Activated CD4-positive, CD25-positive, alpha-beta regulatory T cell treated with anti-CD3 and anti-CD28 coated beads, Interleukin-2, amount 50 U/mL, for 16 hours (primary cell): ENCODE measurements at places on chromosomes 7 and 10.

DNA sequence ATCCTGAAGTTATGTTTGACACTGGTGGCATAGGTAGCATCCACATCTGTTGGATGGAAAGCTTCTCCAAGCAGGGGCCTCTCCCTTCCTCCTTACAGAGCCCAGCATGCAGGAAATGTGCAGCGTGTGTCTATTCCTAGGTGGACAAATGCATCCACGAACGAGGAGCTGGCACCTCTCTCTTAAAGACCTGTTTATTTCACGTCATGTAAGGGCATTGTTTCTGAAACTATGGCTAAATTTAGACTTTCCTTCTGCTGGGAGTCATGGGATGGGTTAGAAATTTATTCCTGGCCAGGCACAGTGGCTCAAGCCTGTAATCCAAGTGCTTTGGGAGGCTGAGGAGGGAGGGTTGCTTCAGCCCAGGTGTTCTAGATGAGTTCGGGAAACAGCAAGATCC, 208.4 kb upstream of the SVIL start:
- no peak for DNase-seq

DNA sequence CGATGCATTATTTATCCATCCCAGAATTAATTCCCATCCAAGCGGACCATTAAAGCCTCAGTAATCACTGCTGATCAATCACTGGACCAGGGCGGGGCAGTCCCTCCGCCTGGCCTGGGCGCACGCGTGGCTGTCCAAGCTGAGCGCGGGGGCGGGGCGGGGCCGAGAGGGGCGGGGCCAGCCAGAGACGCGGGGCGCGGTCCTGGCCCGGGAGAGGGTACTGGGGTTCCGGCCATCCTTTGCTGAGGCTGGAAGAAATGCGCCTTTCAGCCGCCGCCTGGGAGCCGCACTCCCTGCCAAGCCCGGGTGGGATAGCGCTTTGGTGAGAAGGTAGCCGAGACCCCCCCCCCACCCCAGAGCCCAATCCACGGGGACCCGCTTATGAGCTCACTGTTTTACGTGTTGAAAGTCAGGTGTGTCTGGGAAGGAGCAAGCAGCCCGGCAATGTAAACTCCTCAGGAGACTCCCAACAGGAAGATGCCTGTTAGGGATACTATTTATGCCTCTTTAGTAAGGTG, at the start of gene ARHGAP22:
TSS of gene ARHGAP22 (minus strand) at position 83 of the 518 bp plus-strand sequence. CDS start 277 bp downstream, outside the sequence.
- DNase-seq: no peak

GRCh38 chr10:103491729-103492364, 1.7 kb upstream of the NEURL1 start:
- no peak for DNase-seq

- no peak for DNase-seq
Measured at GRCh38 chr7:149422914-149423301, 38.0 kb downstream of the ZNF777 start.

DNA sequence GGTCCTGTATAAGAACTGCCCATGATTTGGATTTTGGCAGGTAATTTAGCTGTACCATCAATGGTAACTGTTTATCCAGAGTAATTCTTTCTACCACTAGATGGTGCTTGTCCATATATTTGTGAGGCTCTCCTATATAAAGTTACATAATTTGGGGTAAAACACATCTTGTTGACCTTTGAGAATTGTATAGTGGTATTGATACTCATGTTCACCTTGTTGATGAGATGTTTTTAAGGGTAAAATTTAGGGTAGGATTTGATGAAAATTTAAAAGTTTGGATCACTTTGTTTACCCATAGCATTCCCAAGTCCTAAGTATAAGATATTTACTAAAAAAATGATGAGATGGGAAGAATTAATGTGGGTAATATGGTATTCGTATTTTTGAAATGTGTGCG, 31.6 kb downstream of the ST7 start:
- DNase-seq: no peak

DNA sequence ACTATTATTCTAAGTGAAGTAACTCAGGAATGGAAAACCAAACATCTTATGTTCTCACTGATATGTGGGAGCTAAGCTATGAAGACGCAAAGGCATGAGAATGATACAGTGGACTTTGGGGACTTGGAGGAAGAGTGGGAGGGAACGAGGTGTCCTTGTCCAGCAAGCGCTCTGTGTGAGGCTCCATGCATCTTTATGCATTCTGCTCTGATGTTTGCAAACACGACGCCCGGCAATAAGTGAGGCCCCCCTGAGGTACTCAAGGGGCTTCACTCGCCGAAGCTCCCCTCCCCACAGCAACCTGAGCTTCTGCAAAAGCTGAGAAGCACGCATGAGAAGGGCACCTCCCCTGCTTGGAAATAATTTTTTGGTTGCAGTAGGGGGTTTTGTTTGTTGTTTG, 103.3 kb downstream of the LHPP start:
- no peak for DNase-seq

DNA sequence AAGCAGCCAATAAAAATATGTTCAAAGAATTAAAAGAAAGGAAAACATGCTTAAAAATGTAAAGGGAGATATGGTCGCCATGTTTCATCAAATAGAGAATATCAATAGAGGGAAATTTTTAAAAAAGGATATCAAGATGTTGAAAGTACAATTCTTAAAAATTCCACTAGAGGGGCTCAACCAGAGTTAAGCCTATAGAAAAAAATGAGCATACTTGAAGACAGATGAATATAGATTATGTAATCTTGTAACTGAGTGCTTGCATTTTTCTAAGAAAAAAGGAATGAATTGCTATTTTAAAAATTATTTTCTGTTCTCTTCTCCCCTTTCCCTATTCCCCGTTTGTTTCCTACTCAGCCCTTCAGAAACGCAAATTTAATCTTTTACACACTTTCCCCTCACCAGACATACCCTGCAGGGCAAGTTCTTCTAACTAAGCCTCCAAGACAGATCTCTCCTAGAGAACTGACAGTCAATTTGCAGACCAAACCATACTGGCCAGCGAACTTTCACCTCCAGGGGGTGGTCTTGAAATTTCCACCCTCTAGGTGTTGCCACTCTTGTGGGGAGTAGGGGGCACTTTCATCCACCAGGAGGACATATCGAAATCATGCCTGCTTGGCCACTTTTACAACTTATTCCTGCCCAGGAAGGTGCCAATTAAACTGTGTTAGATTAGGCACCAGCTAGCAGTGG, 67.7 kb downstream of the NSUN6 start:
- DNase-seq: no peak

DNA sequence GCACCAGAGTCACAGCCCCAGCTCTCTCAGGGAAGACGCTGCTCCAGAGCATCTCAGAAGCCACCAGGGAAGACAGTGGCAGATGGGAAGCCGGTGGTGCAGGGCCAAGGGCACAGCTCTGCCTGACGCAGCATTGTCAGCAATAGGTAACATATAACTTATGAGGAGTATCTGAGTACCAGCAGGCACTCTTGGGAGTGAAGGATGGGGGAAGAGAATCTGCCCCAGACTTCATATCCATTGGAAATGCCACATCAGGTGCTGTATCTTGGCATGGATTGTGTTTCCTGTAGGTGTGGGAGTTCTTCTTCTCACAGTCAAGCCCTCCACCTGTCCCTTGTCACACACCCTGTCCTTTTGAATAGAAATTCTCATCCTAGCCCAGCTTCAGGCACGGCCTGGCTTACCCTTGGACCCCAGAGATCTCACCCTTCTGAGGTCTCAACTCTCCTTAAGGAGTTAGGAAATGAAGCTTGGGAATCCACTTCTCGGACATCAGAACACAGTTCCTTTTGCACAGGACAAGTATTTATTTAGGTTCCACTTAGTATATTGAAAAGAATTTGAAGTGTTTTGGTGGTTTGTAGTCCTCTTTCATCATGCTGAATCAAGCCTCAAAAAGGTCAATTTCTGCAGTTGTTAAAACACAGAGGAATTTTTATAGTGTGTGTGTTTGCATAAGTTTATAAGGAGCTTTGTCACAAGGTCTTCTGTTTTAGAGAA, 9.9 kb downstream of the EPDR1 start:
- no peak for DNase-seq

DNA sequence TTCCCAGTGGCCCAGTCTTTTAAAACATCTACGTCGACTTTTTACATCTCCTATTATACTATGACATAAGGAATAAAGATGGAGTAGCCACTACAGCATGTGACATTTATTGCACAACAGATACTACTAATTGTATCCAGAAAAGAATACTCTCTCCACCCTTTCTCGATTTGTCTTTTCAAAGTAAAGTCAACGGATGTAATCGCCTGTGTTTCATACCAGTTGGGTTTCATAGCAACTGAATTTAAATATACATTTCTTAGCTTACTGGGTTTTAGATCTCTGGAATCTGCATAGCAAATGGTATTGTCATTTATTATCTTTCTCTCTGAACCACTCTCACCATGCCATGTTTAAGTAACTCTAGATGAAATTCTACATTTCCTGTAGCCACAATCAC, 86.4 kb upstream of the TRIL start:
- DNase-seq: no peak

GRCh38 chr7:36707898-36708297, 16.4 kb downstream of the AOAH start:
- no peak for DNase-seq
